ENCODE measurements at places on chromosomes 3 and 15. TPM values are rescaled to one million over a fixed set of nuclear protein-coding genes. Genes with fewer than 3 reads are reported as not detected.

DNA sequence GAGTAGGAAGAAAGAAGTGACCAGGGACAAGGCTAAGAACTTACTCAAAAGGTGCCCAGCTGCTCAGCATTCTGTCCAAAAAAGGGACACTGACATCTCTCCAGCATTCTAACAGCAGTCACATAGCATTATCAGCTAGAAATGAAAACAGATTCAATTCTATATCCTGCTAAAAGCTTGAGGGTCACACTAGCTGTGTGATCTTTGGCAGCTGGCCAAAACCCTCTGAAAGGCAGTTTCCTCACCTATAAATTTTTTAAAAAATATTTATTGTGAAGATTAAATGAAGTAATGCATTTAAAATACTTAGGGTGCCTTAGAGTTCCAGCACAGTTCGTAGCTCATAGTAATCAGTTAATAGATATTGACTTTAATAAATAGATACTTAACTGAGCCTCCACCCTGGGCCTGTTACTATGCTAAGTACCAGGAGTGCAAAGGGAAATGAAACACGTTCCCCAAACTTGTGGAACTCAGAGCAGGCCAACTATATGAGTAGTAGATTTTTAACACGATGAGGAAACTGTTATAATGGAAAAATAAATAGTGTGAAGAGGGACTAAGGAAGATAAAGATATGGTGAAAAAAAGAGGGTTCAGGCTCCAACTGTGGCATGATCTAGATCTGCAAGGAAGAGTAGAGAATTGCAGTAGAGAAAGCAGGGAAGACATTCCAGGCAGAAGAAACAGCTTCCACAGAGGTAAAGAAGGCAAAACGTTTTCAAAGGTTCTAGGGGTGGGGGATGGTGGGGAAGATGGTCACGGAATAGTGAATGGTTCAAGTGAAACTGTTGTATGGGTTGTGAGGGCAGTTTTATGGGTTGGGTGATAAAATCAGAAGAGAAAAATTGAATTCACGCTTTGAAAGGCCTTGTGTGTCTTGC is 11.4 kb downstream of the CD86 start:
- DNase-seq, result no peak

GRCh38 chr3:60742606-60743145 is 508.6 kb downstream of the FHIT start:
- DNase-seq, result no peak

Gene NR1I2
- total RNA-seq, result 0.28 TPM

Gene GRK7
- not detected for total RNA-seq

GRCh38 chr3:191721390-191721861 is 260.5 kb downstream of the PYDC2 start:
- no peak for DNase-seq

Gene AGBL1
- not detected for total RNA-seq
